Stimulated activated CD4-positive, alpha-beta T cell treated with anti-CD3 and anti-CD28 coated beads, Interleukin-2, amount 100 ng/mL, for 48 hours (primary cell): ENCODE measurements at places on chromosomes 1 and 21.
A peak's percentile ranks its signal among the peaks of the same experiment; 100 is the strongest.

DNA sequence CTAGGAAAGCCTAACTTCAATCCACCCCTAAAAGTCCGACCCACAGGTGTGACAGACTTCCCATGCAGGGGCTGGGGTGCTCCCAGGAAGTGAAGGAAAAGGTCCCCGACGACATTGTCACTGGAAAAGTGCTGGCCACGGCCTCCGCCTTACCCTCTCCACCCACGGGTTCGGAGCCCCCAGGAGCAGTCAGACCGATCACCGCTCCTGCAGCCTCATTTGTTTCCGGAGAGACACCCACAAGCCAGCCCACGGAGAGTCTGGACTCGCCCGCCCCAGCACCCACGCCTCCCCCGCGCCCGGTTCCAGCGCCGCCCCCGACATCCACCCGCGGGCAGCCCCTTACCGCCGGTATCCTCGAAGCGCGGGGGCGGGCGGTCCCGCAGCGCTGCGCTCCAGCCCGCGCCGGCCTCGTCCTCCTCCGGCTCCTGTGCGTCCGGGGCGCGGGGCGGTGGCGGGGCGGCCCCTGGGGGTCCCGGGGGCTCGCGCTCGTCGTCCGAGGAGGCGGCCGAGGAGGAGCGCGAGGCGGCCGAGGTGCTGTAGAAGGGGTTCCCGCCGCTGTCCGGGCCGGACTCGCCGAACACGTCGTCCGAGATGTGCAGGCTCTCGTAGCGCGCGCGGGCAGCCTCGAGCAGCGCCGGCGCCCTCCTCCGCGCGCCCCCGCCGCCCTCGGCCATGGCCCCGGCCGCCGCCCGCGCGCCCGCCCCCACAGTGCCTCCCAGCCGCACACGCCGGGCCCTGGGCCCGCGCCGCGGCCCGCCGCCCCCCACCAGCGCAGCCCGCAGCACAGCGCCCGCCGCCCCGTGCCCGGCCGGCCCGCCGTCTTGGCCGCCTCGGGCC lies 660 bp downstream of the PGBD5 start:
- no peak for DNase-seq

- peak; percentile 63 for DNase-seq
Measured at GRCh38 chr1:6205849-6206519, at the start of gene RNF207. Gene RNF207, plus strand, starts transcription at chr1:6206119. Its CDS starts 417 bp downstream, at chr1:6206536.

DNA sequence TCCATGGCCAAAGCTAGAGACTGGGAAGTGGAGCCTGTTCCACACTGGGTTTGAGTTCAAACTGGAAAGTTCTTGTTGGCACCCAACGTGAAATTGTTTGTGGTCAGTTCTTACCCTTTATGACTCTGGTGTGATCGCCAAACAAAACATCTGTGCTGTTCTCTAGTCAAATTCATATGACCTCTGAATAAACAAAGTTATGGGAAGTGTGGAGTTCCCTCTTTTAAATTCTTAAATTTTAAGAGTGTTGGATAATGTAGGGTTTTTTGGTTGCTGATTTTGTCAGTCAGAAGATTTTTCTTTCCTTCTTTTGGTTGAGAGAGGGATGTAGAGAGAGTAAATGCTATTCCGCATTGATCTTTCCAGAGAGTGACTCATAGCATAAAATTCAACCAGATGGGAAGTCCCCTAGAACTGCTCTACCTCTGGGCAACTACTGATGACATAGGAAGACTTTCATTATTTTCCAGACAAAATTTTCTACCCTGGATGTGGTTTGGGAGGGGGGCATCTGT lies 36.4 kb downstream of the CHML start:
- DNase-seq: no peak

DNA sequence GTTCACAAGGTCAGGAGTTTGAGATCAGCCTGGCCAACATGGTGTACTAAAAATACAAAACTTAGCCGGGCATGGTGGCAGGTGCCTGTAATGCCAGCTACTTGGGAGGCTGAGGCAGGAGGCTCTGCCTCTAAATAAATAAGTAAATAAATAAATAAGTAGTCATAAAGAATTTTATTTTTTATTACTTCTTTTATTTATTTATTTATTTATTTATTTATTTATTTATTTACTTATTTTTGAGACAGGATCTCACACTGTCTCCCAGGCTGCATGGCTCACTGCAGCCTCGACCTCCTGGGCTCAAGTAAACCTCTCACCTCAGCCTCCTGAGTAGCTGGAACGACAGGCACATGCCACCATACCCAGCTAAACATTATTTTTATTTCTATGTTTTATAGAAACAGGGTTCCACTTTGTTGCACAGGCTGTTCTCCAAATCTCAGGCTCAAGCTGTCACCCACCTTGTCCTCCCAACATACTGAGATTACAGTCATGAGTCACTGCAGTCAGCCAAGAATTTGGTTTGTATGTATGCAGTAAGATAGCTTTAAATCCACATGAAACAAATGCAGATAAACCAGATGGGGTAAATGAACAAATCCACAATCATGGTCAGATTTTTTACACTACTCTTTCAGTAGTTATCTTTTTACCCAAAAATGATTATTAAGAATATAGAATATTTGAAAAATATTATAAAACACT lies 523.3 kb upstream of the RGS18 start:
- no peak for DNase-seq

DNA sequence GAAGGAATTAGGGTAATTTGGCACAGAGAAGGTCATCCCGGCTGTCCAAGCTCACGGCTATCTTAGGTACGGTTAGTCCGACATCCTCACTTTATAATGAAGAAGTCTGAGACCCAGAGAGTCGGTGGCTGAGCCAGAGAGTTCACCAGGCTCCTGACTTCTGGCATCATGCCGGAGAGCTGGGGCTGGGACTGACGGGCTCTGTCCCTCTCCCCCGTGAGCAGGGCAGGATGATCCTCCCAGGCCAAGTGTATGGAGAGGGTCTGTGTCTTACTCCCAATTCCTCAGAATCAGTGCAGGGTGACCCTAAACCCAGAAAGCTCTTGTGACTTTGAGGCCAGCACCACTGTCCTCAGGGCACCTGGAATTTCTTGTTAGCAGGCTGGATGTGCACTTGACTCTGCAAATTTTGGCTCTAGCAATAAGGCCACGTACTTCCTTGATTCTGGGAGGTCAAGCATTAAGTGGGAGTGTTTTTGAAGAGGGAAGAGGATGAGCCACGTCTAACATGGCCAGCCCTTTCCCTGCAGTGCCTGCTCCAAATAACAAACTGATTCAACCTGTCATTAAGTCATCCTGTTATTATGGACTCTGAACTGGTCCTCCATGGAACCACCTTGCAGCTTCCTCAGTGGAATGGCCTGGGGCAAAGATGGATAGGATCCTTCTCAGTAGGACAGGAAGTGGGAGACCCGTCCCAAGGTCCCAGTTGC lies 20.8 kb upstream of the BTG2 start:
- no peak for DNase-seq

DNA sequence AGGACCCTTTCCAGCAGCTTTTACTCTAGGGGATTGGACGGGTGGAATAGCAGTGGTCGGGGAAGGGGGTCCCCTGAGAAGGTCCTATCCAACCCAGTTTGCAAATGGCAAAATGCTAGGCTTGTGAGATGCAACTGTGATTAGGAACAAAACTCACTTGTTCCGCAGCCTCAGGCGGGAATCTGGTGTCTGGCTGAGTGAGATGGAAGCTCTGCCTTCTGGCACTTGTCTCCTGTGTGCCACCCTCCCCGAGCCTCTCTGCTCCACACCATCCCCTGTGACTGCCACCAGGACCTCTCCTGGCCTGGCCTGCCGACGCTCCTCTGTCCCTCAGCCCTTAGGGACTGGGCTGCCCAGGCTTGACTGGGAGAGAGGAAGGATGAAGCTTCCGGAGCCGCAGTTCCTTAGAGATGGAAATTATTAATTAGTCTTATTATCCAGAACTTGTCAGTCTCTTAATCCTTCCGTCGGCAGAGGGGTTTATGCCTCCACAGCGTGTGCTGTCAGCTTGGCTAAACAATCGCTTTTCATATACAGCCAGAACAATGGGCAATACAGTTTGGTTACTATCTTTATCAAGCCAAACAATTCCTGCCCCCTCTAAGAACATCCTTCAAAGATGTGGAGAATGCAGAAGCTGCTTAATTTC lies 292.8 kb upstream of the VAMP3 start:
- no peak for DNase-seq
